ENCODE measurements at places on chromosomes 7 and 10. TPM values are rescaled to one million over a fixed set of nuclear protein-coding genes. Genes with fewer than 3 reads are reported as not detected.

The FGF8 gene
- polyA plus RNA-seq: not detected

The GRM3 gene
- polyA plus RNA-seq: 0.05 TPM

The RTKN2 gene
- polyA plus RNA-seq: 7.3 TPM

The SPOCK2 gene
- 1.9 TPM for polyA plus RNA-seq

The NCF1 gene
- polyA plus RNA-seq: 2.9 TPM

The ARMH3 gene
- polyA plus RNA-seq: 16.3 TPM

The VIPR2 gene
- polyA plus RNA-seq: 0.40 TPM

The SLC29A3 gene
- 1.3 TPM for polyA plus RNA-seq

The SH2B2 gene
- polyA plus RNA-seq: 1.0 TPM

The EGFR gene
- polyA plus RNA-seq: 16.1 TPM

The CTAGE4 gene
- polyA plus RNA-seq: 4.3 TPM

The HTRA1 gene
- 19.5 TPM for polyA plus RNA-seq

The MRPS24 gene
- polyA plus RNA-seq: 156 TPM

The FAM25A gene
- 503 TPM for polyA plus RNA-seq

The CRHR2 gene
- 0.04 TPM for polyA plus RNA-seq

The GCK gene
- 0.27 TPM for polyA plus RNA-seq

The PTF1A gene
- not detected for polyA plus RNA-seq

The CLRN3 gene
- polyA plus RNA-seq: not detected

The HOGA1 gene
- 1.4 TPM for polyA plus RNA-seq

The GPR158 gene
- under 0.01 TPM for polyA plus RNA-seq

The EEPD1 gene
- polyA plus RNA-seq: 14.5 TPM

The COL1A2 gene
- 26.4 TPM for polyA plus RNA-seq

The TPK1 gene
- polyA plus RNA-seq: 0.63 TPM

The AKR1C8 gene
- not detected for polyA plus RNA-seq

The POU6F2 gene
- polyA plus RNA-seq: 0.12 TPM

The CDK14 gene
- 0.59 TPM for polyA plus RNA-seq

The CABCOCO1 gene
- not detected for polyA plus RNA-seq

The C10orf62 gene
- polyA plus RNA-seq: 0.10 TPM

The NKX1-2 gene
- polyA plus RNA-seq: 0.33 TPM

The MMP21 gene
- polyA plus RNA-seq: 0.02 TPM

The TACR2 gene
- polyA plus RNA-seq: 9.6 TPM

The TRPV5 gene
- polyA plus RNA-seq: not detected

The GPC2 gene
- polyA plus RNA-seq: 1.1 TPM

The MGAM2 gene
- not detected for polyA plus RNA-seq

The GIMAP2 gene
- 2.1 TPM for polyA plus RNA-seq

The CALML3 gene
- 330 TPM for polyA plus RNA-seq

The HOXA1 gene
- 2.1 TPM for polyA plus RNA-seq

The CROT gene
- 20.6 TPM for polyA plus RNA-seq

The PNLIPRP2 gene
- 0.14 TPM for polyA plus RNA-seq

The INTS1 gene
- 42.2 TPM for polyA plus RNA-seq

The NPC1L1 gene
- polyA plus RNA-seq: 0.65 TPM

The KCP gene
- polyA plus RNA-seq: 5.5 TPM

The ARMC10 gene
- 14.5 TPM for polyA plus RNA-seq

The SEPTIN7 gene
- 92.6 TPM for polyA plus RNA-seq

The TRIM24 gene
- polyA plus RNA-seq: 7.8 TPM

The C10orf120 gene
- not detected for polyA plus RNA-seq

The TMEM178B gene
- polyA plus RNA-seq: 0.26 TPM

Measured in esophagus (tissue), 2 donors.